T47D (cell line): ENCODE measurements at places on chromosomes 4 and X.
A peak's percentile ranks its signal among the peaks of the same experiment; 100 is the strongest.

- DNase-seq = no peak
These were observed 172.7 kb downstream of the NHS start for GRCh38 chrX:17547658-17548057.

DNA sequence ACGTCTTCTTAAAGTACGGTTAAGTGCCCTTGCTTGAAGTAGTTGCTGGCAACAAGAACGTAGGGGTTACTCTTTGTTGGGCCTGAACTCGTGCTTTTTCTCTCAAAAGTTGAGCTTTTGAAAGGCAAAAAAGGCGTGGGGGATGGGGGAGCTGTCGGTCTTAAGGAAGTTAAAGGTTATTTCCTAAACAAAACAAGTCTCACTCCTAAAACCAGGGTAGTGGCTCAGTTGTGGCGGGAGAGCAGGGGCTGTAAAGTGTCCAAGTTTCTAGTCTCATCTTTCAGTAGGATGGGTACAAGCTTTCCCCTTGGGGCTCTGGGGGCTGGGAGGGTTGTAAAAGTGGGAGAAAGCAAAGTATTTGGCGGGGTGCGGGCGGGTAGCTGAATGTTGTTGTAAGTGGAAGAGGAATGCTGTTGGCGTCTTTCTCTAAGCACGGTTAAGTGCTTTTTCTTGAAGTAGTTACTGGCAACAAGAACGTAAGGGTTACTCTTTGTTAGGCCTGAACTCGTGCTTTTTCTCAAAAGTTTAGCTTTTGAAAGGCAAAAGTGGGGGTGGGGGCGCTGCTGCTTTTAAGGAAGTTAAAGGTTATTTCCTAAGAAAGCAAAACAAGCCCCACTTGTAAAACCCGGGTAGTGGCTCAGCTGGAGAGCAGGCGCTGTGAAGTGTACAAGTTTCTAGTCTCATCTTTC, 904 bp upstream of the WDR1 start:
- DNase-seq = no peak

- no peak for DNase-seq
These were observed 204.6 kb downstream of the RBM46 start for GRCh38 chr4:154985673-154986072.

GRCh38 chrX:20140420-20140819, 1.2 kb downstream of the EIF1AX start:
- DNase-seq = no peak

- DNase-seq = no peak
These were observed 263.5 kb upstream of the DKK2 start for GRCh38 chr4:107299646-107300045.

DNA sequence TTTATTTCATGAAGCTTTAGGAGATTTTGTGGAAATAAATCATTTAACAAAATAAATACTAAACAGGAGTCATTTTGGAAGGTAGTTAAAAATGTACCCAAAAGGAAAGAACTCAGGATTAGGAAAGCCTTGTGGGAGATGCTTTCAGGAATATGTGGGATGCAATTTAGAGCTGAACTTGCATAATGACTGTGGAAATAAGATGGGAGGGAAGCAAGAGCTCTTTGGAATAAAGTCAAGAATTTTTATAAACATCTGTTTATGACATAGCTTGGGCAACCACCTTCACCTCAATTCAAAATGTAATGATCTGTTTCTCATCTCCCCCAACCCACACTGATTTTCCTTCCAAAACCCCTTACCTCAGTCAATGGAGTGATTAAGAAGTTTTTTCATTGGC, 623.8 kb downstream of the FAT4 start:
- DNase-seq = no peak

GRCh38 chr4:89661173-89661899, 175.6 kb downstream of the SNCA start:
- peak; percentile 58 for DNase-seq

GRCh38 chrX:129779747-129780146, at the start of gene SASH3:
Gene SASH3 (plus strand): TSS chrX:129779949. CDS start chrX:129780098, 149 bp downstream.
- DNase-seq = no peak

GRCh38 chr4:23040539-23040938, 347.8 kb downstream of the GBA3 start:
- no peak for DNase-seq

DNA sequence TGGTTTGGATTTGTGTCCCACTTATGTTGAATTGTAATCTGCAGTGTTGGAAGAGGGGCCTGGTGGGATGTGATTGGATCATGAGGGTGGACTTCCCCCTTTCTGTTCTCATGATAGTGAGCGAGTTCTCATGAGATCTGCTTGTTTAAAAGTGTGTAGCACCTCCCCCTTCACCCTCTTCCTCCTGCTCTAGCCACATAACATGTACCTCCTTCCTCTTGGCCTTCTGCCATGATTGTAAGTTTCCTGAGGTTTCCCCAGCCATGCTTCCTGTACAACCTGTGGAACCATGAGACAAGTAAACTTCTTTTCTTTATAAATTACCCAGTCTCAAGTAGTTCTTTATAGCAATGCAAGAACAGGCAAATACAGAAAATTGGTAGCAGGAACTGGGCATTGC, 138.7 kb downstream of the INPP4B start:
- no peak for DNase-seq

DNA sequence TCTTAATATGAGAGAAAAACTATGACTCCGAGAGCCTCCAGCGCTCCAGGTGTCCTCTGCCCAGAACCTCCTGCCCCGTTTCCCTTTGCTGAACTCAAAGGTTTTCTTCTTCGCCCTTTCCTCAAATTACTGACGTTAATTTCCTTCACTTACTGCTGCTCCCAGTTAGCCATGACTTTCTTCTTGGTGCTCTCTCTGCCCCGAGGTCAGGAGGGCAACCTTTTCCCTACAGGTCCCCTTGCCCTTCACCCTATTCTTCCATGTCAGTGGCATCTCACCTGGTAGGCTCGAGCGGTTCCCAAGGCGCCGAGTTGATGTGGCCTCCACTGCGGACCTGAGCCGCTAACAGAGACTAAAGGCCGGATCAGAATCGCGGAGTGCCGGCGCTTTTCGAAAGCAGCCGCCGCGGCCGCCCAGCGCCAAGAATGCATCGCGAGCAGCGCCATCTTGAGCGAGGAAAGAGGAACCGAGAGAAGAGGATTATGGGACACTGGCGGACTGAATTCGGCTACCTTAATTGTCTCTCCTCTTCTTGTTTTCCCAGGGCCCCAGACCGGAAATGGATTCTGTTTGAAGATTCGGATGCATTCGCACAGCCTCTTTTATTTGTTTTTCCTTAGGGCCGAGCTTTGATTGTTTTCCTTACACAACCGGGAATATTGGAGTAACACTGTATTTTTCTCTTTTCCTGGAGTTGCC, at the start of gene ABCB7:
ABCB7 (minus strand) TSS at position 457 of the 699 bp plus-strand sequence; CDS start at position 446, 11 bp downstream.
- peak; percentile 11 for DNase-seq

GRCh38 chr4:68319040-68319439, 30.9 kb downstream of the YTHDC1 start:
- no peak for DNase-seq

- no peak for DNase-seq
These were observed 321.9 kb downstream of the CFAP47 start for GRCh38 chrX:36241397-36241796.
